Germinal center (tissue), 1 donor: ENCODE measurements at places on chromosomes 16 and 17.
A peak's percentile ranks its signal among the peaks of the same experiment; 100 is the strongest.

- no peak for DNase-seq
Observed at GRCh38 chr16:79271583-79271982, 329.0 kb downstream of the MAF start.

DNA sequence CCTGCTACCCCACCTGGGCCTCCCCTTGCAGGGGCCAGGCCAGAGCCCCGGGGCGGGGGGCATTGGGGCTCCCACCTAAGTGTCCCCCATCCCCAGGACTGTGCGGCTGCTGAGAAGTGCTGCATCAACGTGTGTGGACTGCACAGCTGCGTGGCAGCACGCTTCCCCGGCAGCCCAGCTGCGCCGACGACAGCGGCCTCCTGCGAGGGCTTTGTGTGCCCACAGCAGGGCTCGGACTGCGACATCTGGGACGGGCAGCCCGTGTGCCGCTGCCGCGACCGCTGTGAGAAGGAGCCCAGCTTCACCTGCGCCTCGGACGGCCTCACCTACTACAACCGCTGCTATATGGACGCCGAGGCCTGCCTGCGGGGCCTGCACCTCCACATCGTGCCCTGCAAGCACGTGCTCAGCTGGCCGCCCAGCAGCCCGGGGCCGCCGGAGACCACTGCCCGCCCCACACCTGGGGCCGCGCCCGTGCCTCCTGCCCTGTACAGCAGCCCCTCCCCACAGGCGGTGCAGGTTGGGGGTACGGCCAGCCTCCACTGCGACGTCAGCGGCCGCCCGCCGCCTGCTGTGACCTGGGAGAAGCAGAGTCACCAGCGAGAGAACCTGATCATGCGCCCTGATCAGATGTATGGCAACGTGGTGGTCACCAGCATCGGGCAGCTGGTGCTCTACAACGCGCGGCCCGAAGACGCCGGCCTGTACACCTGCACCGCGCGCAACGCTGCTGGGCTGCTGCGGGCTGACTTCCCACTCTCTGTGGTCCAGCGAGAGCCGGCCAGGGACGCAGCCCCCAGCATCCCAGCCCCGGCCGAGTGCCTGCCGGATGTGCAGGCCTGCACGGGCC, 1.9 kb downstream of the WFIKKN1 start:
- no peak for DNase-seq

GRCh38 chr17:9696279-9697044, 51.1 kb downstream of the USP43 start:
- DNase-seq = no peak

DNA sequence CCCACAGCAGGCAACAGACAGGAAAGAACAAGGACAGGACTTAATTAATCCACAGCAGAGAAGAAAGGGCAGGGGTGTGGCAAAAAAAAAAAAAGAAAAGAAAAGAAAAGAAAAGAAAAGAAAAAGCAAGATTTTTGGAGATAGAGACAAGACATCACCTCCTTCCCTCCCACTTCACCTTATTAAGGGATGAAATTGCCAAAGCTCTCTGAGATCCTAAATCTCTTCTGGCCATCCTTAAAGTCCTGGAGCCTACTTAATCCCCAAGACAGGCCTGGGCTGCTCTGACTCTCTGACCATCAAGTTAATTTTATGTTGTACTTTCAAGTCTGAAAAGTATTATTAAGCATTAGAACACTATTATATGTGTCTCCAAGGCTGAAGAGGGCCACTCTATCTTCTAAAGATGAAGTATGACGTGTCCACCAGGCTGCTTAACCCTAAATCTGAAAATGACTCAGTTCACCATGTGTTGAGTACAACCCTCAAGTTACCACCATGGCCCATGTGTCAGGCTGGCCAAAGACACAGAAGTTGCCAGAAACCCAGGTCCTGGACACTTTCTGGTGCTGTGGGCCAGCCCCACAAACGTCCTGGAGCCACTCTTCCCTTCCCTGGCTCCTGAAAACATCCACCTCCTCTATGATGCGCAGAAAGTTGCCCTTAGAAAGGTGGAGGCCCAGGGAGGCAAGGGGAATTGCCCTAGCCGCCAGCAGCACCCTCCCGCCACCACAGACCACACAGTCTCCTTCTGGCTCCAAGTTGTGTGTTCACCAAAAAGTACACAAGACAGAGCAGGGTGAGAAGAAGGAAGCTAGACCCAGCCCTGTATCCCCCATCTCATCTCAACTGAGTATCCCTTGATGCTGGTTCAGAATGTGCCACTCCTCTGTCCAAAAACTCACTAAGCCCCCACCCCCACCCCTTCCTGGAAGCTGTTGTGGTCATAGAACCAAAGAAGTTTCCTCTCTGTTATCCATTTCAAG, 2.7 kb downstream of the SOCS1 start:
- no peak for DNase-seq

DNA sequence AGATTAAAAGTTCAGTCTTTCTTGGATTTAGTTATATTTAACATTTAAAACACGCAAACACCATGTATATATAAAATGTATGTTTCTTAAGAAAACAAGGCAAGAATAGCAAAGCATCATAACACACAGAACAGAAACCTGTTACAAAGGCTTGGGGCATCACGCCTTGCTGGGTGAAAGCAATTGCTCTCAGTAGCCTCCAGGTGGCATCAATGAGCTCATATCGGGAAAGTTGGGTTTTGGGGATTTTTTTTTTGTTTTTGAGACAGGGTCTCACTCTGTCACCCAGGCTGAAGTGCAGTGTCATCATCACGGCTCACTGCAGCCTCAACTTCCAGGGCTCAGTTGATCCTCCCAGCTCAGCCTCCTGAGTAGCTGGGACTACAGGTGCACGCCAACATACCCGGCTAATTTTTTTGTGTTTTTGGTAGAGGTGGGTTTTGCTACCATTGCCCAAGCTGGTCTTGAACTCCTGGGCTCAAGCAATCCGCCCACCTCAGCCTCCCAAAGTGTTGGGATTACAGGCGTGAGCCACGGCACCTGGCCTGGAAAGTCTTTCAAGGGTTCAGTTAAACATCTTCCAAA, 56.9 kb downstream of the CYB5D2 start:
- peak; percentile 71 for DNase-seq

GRCh38 chr17:8458128-8458527, 22.4 kb downstream of the NDEL1 start:
- DNase-seq = no peak

- no peak for DNase-seq
Observed at GRCh38 chr17:62611292-62611691, 16.2 kb upstream of the MRC2 start.

DNA sequence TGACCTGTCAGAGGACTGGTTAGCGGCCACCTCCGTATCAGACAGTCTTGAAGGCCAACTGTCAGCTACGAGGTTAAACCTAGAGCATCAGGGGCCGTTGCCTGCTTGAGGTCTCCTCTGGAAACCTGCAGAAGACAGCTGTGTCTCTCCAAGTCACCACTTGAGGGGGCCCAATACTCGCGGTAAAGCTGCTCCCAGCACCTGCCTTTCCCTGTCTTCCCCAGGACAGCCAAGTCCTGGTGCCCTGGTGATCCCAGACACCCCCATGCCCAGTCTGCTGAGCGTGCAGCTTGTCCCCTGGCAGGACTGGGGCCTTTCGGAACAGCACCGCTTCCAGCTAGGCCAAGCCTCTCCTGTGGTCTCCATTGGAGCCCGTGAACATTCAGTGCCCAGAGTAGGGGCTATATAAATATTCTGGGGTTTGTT, 80.1 kb downstream of the DNAH17 start:
- peak; percentile 64 for DNase-seq

DNA sequence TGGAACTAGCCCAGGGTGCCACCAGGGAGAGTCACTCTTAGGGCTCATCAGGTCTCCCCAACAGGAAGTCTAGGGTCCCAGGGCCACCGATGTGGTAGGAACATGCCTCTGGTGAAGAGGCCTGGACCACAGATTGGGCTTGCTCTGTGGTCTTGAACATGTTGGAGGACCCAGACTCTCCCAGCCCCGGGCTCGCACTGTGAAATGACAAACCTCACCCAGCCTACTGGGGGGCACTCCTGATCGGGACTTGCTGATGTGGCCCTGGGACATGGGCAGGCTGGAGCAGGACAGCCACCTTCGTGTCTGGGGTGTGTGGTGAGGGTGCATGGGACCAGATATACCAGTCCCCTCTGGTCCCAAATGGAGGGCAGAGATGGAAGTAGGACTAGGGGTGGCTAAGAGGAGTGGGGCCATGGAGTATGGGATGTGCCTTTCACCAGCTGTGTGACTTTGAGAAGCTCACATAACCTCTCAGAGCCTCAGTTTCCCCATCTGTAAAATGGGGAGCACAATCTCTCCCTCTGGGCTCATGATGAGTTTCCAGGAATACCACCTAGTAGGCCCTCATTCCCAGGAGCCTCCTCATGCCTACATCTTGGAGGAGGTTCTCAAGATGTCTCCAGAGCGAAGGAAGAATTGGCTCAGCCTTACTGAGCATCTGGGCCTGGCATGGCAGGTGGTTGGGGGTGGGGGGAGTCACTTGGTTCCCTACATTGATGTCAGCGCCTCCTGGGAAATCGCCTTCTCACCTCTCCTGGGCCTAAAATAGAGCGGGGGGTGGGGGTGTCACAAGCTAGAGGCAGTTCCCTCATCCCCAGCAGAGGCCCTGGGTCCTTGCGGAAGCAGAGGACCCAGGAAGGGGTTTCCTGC, 1.5 kb upstream of the ADAM11 start:
- no peak for DNase-seq
